ENCODE measurements at places on chromosomes 11 and 22.

GRCh38 chr11:18310800-18311340, 11.1 kb downstream of the HPS5 start:
- no peak for DNase-seq

GRCh38 chr11:75840522-75840921, 25.5 kb downstream of the UVRAG start:
- no peak for DNase-seq

DNA sequence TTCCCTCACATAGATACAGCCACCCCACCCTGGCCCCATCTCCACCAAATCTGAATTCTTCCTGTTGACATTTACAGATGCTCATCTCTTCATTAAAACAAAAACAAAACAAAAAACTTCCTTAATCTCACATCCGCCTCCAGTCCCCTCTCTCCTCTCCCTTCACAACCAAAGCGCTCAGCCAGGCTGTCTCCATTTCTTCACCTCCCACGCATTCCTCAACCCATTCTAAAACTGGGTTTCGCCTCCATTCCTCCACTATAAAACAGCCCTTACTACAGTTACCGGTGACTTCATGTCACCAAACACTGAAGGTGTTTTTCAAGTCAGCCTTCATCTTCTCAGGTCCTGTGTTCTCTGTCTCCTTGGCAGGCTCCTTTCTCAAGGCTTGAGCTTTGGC, 9.6 kb downstream of the BACE1-AS start:
- DNase-seq = no peak

- DNase-seq = no peak
These were observed 28.2 kb downstream of the ST3GAL4 start for GRCh38 chr11:126383339-126384335.

- DNase-seq = no peak
These were observed 96.1 kb downstream of the LRRC32 start for GRCh38 chr11:76574406-76574805.

DNA sequence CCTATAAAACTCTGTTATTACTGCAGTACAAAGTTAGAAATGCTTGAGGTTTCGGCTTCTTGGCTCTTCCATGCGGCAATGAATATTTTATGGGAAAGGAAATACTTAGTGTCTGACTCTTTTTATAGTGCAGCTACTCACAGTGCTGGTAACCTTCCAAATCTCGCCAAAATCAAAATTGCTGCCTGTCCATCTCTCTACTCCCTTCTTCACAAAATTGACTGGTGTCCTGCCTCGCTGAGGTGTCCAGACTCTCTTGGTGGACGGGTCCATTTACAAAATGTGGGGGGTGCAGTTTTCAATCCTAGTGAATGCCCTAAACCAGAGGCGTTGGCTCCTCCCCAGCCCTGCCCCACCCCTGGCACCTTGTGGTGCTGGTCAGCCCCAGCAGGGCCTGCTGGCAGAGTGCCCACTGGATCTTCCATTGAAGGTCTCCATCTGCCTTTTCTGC, 73.5 kb downstream of the ZBTB16 start:
- no peak for DNase-seq

DNA sequence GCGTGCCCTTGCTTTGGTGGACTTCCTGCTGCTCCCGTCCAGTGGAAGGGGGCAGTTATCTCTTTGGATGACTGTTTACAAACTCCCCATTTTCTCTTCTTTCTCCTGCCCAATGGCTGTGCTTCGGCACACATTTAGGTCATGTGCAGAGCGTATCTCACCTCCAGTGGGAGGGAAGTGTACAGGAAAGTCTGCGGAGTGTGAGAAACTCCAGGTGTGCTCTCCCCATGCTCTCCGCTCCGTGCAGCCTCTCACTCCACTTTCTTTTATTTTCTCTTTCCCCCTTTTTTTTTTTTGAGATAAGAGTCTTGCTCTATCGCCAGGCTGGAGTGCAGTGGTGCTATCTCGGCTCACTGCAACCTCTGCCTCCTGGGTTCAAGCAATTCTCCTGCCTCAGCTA, 11.9 kb upstream of the TEF start:
- no peak for DNase-seq

- DNase-seq = no peak
These were observed 34.7 kb upstream of the PRR5 start for GRCh38 chr22:44667276-44667675.

DNA sequence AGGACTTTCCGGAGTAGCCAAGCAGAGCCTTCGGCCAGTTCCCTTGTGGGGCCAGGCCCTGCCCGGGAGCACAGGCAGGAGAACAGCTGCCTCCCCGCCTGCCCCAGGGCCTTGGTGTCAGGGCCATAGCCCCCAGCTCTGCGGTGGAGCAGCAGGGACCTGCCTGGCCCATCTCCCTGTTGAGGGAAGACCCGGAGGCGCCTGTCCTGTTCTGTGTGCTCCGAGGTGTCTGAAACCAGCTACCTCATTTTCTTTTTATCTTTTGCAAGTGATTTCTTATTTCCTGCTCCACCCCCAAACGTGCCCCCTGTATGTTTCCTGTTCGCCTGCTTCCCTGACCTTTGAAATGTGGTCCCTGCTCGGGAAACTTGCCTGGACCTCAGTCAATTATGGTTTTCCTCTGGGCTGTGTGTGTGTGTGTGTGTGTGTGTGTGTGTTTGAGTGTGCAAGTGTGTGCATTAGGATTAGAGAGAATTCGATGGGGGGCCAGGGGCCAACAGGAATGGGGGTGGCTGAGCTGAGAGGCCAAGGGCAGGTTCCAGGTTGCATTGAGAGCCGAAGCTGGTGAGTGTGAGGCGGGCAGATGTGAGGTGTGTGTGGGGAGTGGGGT, 19.1 kb downstream of the LRP5 start:
- no peak for DNase-seq

DNA sequence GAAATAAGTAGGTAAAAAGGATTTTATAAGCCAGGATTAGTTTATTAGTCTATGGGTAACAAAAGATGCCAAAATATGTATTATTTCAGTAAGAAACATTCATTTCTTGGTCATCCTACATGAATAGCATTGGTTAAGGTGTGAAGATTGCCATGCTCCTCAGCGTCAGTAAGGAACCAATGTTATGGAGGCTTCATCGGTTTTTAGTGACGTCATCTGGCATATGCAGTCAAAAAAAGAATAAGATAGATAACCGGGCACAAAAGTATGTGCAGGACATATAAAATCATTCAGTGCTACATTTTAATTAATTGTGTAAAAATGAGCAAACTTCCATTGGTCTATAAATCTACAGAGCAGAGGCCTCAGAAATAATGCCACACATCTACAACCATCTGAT, 29.4 kb downstream of the TRIM5 start:
- no peak for DNase-seq

GRCh38 chr11:126336138-126336541, 19.3 kb upstream of the ST3GAL4 start:
- no peak for DNase-seq

DNA sequence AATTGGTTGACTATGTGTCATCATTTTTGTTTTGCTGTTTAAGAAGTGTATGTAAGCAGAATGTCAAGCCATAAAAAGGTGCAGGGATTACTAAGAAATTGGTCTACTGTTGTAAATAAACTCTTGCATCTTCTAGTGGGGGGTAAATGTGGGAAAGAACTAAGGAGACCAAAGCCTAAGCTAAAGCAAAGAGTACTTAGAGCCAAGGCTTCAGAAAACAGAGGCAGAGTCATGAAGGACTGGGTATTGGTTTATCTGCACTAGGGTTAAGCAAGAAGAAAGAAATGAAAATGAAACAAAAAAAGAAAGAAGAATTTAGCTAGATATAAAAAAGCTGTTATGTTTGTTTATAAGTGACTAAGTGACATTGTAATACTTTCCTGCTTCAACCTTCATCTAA, 628.1 kb downstream of the METTL15 start:
- DNase-seq = no peak

- DNase-seq = no peak
These were observed 2.3 kb upstream of the ALKBH8 start for GRCh38 chr11:107567739-107568335.

- DNase-seq = no peak
These were observed 10.4 kb downstream of the MYRF start for GRCh38 chr11:61762798-61763197.

GRCh38 chr11:10659339-10660216, 34.0 kb downstream of the IRAG1 start:
- DNase-seq = no peak

DNA sequence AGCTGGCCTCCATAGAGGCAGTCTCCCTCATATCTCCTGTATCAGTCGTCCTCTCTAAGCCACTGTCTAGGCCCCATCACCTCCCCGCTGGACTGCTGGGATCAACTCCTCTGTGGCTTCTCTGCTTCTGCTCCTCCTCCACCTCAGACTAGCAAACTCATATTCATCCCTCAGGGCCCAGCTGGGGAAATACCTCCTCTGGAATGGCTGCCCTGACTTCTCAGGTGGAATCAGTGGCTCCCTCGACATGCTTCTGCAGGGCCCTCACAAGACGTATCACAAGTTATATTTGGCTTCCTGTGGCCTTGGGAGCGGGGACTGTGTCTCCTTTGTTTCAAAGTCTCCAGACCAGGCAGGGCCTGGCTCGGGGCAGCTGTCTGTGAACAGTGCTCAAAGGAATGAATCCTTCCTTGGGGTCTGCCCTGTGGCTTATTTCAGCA, 10.0 kb downstream of the SLC29A2 start:
- DNase-seq = no peak

- DNase-seq = no peak
These were observed 47.6 kb upstream of the NAV2 start for GRCh38 chr11:19664886-19665548.

- DNase-seq = no peak
These were observed 3.7 kb downstream of the TPBGL start for GRCh38 chr11:75244052-75244814.

GRCh38 chr22:48180631-48181030, 1418.2 kb downstream of the TBC1D22A start:
- DNase-seq = no peak

GRCh38 chr11:95605271-95605940, 184.2 kb downstream of the FAM76B start:
- no peak for DNase-seq

DNA sequence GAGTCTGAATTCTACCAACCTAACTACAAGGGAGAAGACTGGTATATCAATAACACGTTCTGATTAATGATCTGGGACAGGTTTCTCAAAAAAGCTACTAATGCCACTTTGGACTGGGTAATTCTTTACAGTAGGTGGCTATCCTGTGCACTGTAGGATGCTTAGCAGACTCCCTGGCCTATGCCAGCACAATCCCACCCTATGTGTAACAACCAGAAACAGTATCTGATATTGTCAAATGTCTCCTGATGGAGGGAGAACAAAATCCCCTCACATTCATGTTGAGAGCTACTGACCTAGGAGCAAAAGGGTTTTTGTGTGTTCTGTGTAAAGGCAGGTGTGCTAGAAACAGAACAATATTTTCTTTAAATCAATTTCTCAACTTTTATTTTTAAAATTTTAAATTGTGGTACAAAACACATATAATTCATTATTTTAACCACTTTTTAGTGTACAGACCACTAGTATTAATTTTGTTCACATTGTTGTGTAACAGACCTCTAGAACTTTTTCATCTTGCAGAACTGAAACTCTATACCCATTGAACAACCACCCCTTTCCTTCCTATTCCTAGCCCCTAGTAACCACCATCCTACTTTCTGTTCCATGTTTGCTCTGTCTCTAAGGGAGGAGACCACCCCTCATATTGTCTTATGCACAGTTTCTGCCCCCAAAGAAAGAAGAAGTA, 2.1 kb upstream of the MS4A6A start:
- no peak for DNase-seq

- no peak for DNase-seq
These were observed 258.7 kb downstream of the DCDC1 start for GRCh38 chr11:31110830-31111229.

DNA sequence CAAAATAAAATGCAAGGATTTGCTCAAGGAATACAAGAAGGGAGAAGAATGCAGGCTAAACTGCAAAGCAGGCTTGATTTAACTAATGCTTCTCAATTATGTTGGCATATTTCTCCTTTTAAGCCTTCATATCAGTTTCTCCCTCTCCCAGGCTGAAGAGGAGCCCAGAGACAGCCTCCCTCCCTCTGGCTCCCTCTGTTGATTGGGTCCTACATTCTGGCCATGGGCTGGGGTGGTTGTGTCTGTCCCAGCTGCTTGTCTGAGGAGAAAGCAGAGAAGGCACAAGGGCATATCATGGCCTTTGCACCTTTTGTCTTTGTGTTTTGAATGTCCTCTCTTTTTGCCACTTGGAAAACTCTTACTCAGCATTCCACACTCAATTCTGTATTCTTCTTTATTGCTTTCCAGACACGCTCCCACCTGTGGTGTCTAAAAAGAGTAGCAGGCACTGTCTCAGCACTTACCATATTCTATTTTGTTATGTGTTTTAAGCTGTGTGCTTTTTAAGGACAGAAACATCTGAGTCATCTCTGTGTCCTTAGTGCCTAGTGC, 77.4 kb downstream of the INSC start:
- no peak for DNase-seq

DNA sequence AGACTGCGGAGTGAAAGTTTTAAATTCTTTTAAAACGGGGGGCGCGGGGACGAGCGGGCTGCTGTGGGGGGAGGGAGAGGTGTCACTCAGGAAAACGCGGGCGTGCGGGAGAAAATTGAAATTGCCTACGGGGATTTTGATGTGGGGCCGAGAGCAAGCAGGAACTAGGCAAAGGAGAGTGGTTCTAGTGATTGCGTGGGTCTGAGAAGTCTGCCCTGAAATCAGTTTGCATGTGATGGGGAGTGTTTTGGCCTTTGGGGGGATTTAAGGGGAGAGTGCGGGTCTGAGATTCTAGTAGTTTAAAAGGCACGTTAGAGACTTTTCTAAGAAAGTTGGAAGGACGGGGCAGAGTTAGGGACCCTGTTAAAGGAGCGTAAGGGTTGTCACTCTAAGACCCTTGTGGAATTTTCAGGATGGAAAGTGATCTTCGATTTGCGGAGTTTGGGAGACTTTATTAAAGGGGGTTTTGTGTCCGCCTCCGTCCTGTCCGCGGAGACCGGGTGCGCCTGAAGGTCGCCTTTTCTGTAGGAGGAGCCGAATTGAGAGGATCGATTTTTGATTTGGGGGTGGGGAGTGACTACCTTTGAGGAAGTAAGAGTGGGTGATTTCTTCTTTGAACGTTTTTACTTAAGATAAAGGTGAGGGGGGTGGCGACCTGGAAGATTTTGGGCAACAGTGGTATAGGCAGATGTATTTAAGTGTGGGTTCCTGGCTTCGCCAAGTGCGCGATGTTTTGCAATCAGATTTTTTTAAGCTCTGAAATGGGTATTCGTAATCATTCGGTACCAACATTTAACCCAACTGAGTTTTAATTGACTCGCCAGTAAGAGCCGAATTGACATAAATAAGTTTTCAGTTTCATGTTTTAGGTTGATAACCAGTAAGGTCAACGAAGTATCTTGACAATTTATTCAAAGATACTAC, 1.1 kb downstream of the EED start:
- no peak for DNase-seq

- DNase-seq = no peak
These were observed 24.4 kb downstream of the PGA5 start for GRCh38 chr11:61265357-61265756.
